ENCODE measurements at places on chromosomes 5 and 9.

- DNase-seq: no peak
Observed at GRCh38 chr9:77018058-77018968, 1.1 kb upstream of the FOXB2 start.

- DNase-seq: no peak
Observed at GRCh38 chr9:87580941-87581438, 83.3 kb downstream of the DAPK1 start.

GRCh38 chr9:99044827-99045226 is 60.1 kb upstream of the TGFBR1 start:
- DNase-seq: no peak

DNA sequence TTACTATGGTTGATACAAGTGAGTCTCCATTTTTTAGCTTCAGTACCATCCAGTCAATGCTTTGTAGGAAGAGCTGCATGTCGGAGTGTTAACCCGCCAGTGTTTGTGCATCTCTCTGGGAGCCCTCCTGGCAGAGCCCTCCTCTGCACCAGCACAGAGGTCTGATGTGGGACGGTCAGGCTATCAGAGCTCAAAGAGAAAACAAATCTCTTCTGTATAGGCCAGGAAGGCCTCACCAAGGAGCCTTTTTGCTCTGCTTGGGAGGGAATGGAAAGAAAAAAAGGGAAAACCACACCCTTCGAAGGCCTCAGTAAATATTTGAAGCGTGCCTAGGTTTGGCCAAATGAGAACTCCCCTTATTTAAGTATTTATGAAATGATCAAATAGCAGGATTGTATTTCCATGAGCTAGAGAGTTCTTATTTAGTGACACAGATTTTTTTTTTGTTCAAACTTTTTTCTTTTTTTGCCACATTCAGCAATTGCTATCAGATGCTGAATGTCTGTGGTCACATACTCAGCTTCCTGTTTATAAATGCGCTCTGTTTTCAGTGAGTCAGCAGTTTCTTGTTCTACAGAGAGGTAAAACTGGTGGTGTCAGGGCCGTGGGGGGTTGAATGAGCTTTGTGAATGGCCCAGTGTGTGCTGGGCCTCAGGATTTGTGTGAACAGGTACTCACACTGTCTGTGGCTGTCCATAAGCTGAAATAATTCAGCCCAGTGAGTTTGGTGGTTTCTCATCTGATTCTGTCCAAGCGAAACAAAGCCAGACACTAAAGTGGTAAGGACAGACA is 226.6 kb downstream of the SNX18 start:
- DNase-seq: peak; percentile 31

DNA sequence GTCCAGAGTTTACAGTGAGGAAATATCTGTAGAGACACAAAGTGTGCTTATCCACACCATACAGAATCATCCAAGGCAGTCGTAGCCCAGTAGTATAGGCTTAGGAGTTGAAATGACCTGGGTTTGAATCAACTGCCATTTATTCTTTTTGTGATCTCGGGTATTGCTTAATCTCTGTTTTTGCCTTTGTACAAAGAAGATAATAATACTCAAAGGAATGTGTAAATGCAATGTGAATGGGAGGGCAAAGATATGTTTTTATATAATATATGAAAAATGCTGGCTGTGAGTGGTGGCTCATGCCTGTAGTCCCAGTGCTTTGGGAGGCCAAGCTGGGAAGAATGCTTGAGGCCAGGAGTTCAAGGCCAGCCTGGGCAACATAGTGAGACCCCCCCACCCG is 141.1 kb downstream of the SPATA31D1 start:
- DNase-seq: no peak

GRCh38 chr5:147746986-147747385 is 35.5 kb downstream of the JAKMIP2 start:
- DNase-seq: no peak

DNA sequence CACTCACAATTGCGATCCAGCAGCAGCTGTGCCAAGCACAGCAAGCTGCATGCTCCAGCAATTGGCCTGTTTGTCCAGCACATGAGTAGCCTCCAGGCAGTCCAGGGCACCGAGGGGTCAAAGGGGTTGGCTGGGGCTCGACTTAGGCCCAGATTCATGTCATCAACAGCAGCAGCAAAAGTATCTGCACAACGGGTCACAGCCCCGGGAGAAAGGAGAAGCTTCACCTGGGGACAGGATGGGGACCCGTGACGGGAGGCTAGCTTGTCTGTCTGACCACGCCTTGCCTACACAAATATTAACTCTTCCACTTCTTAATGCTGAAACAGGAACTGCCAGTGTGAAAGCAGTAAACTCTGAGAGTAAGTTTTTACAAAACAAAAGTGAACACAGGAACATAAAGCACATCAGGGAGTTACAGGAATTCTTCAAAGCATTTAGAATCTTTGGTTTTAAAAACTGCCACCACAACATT is 191.2 kb downstream of the PIK3R1 start:
- no peak for DNase-seq

GRCh38 chr9:35682051-35682450 is 7.7 kb downstream of the TPM2 start:
- no peak for DNase-seq

DNA sequence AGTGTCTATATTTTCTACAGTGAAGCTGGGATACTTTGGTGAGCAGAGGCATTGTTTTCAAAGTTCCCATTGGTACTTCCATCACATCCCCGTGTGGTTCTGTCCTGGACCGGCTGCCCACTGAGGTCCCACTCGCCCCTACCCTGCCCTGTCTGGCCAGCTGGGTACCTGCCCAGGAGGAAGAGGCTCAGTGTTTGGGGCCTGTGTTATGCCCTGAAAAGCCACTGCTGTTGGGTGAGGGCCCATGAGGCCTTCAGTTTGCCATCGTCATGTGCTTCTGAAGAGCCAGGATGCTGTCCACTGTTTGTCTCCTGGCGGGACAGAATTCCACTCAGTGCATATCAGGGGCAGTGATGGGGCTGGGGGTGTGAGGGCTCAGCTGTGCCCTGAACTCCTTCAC is 2.6 kb upstream of the CEP72 start:
- DNase-seq: no peak

DNA sequence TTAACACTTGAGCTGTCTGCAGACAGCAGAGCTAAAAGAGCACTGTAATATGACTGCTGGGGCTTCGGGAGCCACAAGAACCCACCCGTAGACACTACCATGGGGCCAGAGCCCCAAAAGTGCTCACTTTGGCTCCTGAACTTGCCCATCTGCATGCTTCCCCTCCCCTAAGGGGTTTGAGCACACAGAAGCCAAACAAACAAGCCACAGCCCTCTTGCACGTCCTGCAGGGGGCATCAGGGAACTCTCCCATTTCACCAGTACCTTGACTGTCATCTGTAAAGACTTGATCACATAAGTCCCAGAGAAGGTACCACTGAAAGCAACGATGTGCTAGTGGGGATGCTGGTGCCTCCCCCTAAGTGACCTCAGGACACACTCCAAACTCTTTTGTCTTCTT is 681.8 kb downstream of the SEMA5A start:
- no peak for DNase-seq

- no peak for DNase-seq
Observed at GRCh38 chr9:74218385-74219063, 278.6 kb upstream of the RORB start.

DNA sequence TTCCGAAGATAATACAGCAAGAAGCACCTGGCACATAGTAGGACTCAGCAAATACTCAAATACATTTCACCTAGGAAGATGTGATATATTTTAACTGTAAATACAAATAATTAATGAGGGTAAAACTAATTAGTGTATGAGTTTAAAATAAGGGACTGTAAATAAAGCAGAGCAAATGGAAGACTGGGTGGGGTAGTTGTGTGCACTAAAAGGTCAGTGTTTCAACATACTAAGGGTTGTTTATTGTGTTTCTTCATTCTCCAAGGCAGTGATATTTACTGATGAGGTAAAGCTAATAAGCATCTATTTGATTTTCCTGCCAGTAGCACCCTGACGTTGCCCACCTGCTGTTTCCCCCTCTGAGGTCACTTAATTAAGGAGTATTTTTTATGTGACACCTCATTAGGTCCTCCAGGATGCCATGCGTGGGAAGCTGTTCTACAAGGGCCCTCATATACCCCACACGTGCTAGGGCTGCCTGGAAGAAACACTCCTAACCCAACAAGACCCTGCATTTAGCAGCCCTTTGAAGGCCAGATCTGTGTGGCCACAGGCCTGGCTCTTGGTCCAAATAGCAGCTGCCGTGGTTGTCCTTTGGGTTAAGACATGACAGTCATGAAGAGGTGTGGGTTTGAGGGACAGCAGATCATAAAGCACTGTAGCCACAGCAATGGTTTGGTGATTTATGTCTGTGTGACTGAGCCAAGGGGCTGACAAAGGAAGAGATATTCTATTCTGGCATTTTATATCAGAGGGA is 97.5 kb upstream of the RPS23 start:
- no peak for DNase-seq

- DNase-seq: no peak
Observed at GRCh38 chr5:14720236-14720923, 55.9 kb downstream of the OTULIN start.

GRCh38 chr5:140113180-140113698 is 670 bp upstream of the PURA start:
- DNase-seq: no peak

GRCh38 chr5:147348451-147348850 is 113.6 kb downstream of the STK32A start:
- DNase-seq: no peak

- no peak for DNase-seq
Observed at GRCh38 chr9:126084008-126084407, 242.6 kb upstream of the MVB12B start.

DNA sequence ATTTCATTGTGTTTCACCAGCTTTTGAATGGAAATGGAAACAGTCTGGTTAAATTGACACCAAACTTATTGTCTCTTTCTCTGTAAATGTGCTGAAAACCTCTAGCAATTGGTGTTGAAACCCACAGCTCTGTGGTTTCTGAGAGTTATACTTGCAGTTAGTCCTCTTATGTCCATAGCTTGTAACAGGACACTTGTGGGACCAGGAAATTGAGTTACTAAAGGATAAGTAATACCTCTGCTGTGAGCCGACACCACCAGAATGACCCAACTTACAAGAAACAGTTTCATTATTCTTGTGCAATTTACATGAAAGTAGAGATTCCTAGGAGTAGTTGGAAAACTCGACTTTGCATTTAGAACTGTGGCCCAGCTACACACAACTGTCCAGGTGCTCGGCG is 191.5 kb downstream of the CFAP90 start:
- DNase-seq: no peak

- no peak for DNase-seq
Observed at GRCh38 chr9:98429613-98430012, 174.2 kb upstream of the TBC1D2 start.

DNA sequence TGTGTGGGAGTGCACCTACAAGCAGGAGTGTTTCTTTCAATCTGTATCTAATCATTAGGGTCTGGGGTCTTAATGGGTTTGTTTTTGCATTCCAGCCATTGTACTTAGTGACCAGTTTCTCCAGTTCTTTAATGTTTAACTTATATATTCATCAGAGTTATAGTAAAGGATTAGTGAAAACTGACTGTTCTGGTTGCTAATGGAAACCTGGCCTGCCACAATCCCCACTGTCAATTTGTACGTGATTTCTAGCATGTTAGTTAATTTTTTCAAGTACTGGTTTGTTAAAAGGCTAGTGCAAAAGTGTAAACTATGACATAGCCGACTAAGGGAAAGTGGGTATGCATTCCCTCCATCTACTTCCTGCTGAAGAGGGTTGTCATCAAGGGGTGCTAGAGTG is 276.1 kb downstream of the HTR1A start:
- no peak for DNase-seq

DNA sequence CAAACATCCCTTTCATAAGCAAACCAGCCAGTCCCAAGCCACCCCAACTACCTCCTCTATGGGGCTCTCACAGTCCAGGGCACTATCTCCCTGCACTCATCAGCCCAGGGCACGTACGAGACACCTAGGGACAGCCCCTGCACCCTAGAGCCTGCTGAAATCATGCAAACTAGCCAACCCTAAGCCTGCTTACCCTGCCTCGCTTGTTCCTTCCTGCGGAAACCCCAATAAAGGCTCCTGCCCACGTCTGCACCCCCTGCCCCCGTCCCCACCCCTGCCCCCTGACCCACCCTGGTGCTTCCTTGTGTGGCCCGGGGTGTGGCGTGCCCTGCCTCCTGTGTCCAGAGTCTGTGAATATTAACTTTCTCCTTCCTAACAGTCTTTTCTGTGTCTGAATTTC is 135.9 kb downstream of the GADD45G start:
- peak; percentile 7 for DNase-seq

- no peak for DNase-seq
Observed at GRCh38 chr9:77131399-77131798, 45.9 kb upstream of the VPS13A start.
